Common myeloid progenitor, CD34-positive (primary cell): ENCODE measurements at places on chromosomes 5 and 9.

GRCh38 chr9:97768746-97769145 is 71.6 kb upstream of the XPA start:
- no peak overlapping the region for H3K27ac ChIP-seq
- no peak overlapping the region for H3K4me3 ChIP-seq
- H3K27me3 ChIP-seq: peaks cover 4% of the 10 kb centered on the region
- H3K4me1 ChIP-seq: no peaks in the 10 kb centered on the region

- H3K4me3 ChIP-seq: no peak overlapping the region
- DNase-seq: no peak
- H3K27ac ChIP-seq: no peak overlapping the region
- no peaks in the 10 kb centered on the region for H3K4me1 ChIP-seq
- no peaks in the 10 kb centered on the region for H3K36me3 ChIP-seq
Measured at GRCh38 chr5:112136773-112137172, 282.3 kb downstream of the EPB41L4A start.

- H3K27me3 ChIP-seq: no peaks in the 10 kb centered on the region
- H3K4me3 ChIP-seq: no peak overlapping the region
- H3K27ac ChIP-seq: no peak overlapping the region
Measured at GRCh38 chr9:8254541-8254940, 455.0 kb upstream of the DMAC1 start.

- no peaks in the 10 kb centered on the region for H3K4me1 ChIP-seq
- peaks cover 6% of the 10 kb centered on the region for H3K27me3 ChIP-seq
- no peak overlapping the region for H3K27ac ChIP-seq
- DNase-seq: no peak
- H3K4me3 ChIP-seq: no peak overlapping the region
- no peaks in the 10 kb centered on the region for H3K36me3 ChIP-seq
Measured at GRCh38 chr5:149175346-149176105, 34.2 kb downstream of the ABLIM3 start.

DNA sequence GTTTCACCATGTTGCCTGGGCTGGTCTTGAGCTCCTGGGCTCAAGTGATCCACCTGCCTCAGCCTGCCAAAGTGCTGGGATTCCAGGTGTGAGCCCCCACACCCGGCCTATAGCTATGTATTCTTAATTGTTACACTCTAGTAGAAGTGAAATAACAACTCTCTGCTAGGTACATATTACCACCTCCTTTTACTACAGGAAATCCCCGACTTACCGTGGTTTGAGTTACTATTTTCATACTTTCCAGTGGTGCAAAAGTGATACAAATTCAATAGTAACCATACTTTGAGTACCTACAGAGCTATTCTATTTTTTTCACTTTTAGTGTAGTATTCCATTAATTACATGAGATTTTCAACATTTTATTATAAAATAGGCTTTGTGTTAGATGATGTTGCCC is 719 bp downstream of the ARL14EPL start:
- no peak overlapping the region for H3K4me3 ChIP-seq
- H3K27me3 ChIP-seq: no peaks in the 10 kb centered on the region
- DNase-seq: no peak

DNA sequence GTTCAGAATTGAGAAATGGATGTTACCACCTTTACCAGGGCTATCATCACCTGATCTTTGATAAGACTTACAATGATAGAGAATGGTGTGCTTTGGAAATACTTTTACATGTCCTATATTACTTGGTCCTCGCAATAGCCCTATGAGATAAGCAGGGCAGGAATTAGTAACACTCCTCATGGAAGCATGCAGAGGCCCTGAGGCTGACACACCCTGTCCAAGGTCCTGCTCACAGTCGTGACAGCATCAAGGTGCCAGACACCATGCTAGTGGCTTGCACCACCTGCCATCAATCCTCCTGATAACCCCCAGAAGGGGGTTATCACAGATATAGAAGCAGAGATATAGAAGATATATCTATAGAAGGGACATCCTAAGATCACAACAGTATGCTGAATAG is 216.8 kb upstream of the TBC1D2 start:
- H3K4me1 ChIP-seq: no peaks in the 10 kb centered on the region
- H3K36me3 ChIP-seq: no peaks in the 10 kb centered on the region
- H3K4me3 ChIP-seq: no peak overlapping the region
- no peaks in the 10 kb centered on the region for H3K27me3 ChIP-seq
- DNase-seq: no peak

- no peaks in the 10 kb centered on the region for H3K36me3 ChIP-seq
- H3K4me1 ChIP-seq: peaks cover 32% of the 10 kb centered on the region
- no peaks in the 10 kb centered on the region for H3K27me3 ChIP-seq
- no peak overlapping the region for H3K4me3 ChIP-seq
Measured at GRCh38 chr9:76605321-76605900, 146.4 kb downstream of the GCNT1 start.

DNA sequence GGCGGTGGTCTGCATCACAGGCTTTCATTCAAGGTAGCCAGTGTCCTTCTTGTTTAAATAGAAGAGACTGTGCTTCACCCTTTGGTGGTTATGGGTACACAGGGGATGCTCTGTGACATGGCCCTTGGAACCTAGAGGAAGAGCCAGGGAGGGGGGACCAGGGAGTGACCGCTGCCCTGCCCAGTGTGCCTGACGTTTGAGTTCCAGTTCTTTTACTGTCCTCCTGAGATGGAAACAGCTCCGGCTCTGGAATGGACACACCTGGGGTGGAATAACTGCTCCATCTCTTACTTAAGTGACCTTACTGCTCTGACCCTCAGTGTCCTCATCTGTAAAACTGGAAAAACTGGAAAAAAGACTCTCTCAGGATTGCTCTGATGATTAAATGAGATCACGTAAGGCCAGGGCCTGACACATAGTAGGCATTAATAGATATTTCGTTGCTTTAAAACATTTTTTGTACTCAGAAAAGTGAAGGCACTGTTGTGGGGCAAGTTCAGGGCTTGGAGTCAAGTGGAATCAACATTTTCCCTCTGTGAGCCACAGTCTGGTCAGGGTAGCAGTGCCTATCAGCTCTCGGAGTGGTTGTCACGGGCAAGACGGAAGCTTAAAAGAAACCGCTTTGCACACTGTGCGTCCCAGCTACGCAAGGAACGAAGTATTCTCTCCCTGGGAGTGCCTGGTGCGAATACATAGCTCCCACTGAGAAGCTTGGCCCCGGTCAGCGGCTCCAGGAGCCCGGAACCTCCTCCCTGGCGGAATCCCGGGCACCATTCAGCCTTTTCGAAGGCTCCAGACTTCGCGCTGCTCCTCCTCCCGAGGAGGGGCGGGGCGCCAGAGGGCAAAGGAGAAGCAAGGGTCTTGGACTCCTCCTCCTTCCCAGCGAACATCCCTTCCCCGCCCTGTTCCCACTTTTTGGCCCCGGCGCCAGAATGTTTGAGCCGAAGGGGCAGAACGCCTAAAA is 5.8 kb downstream of the POU4F3 start:
- DNase-seq: peak; percentile 22
- H3K36me3 ChIP-seq: no peaks in the 10 kb centered on the region
- peak overlapping the region; percentile 73 for H3K4me3 ChIP-seq
- H3K27ac ChIP-seq: no peak overlapping the region

DNA sequence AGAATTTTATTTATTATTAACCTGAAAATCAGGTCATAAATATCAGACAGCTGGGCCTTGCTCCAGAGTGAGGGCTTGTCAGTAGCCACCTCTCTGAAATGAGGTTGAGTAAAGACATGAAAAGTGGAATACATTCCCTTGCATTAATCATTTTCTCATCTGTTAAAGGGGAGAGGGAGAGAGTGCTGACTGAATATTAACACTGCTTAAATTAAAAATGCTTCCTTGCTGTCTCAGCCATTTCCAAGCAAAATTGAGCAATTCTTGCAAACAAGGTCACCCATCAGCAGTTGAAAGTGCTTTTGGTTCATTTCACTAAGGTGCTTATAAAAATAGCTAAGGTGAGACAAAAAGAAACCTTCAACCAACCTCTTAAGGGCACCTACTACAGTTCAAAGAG is 102.8 kb downstream of the CMYA5 start:
- H3K36me3 ChIP-seq: no peaks in the 10 kb centered on the region
- H3K4me3 ChIP-seq: no peak overlapping the region
- no peaks in the 10 kb centered on the region for H3K4me1 ChIP-seq
- DNase-seq: no peak
- H3K27ac ChIP-seq: no peak overlapping the region

DNA sequence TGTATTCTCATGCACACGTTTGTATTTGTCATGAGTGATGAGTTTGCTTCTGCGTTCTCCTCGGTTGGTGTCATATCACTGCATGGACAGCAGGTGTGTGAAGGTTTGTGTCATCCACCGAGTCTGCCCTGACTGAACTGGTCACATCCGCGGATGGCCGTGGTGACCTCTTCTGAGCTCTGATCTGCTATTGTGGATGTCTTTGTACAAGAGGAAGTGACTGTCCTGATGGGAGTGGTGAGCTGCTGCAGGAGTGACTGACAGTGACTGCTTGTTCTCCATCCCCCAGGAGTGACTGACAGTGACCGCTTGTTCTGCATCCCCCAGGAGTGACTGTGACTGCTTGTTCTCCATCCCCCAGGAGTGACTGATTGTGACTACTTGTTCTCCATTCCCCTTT is 69.9 kb downstream of the EHMT1 start:
- no peak overlapping the region for H3K27ac ChIP-seq
- DNase-seq: no peak
- H3K27me3 ChIP-seq: no peaks in the 10 kb centered on the region
- H3K4me3 ChIP-seq: no peak overlapping the region
- no peaks in the 10 kb centered on the region for H3K36me3 ChIP-seq

DNA sequence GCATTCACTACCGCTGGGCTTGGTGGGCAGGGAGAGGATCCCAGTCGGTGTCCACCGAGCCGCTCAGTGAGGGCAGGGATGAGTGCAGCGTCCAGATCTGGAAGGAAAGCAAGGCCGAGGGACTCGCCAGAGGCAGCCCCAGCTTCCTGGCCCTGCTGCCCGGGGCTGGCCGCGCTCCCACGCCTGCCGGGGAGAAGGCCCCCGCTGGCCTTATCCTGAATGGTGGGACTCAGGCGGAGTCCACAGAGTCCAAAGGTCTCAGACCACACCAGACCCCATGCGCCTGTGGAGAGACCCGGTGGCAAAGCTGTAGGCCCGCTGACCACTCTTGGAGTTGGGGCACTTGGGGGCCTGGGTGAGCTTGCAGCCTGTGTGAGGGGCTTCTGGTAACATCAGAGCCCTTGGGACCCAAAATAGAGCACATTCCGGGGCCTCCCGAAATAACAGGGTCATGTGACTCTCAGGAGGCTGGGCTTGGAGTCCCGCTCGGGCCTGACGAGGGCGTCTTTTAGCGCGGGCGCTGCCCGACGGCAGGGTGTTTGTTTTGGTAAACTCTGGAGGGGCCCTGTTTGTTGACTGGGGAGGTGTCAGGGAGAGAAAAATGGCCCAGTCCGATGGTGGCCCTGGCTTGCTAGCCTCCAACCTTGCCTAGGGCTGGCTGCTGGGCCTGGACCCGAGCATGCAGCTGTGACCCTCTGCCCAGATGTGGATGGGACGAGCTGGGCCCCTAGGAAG is 2.8 kb downstream of the RXRA start:
- H3K27ac ChIP-seq: no peak overlapping the region
- no peaks in the 10 kb centered on the region for H3K36me3 ChIP-seq
- no peaks in the 10 kb centered on the region for H3K27me3 ChIP-seq
- DNase-seq: no peak
- H3K4me1 ChIP-seq: peaks cover 48% of the 10 kb centered on the region
- H3K4me3 ChIP-seq: no peak overlapping the region

DNA sequence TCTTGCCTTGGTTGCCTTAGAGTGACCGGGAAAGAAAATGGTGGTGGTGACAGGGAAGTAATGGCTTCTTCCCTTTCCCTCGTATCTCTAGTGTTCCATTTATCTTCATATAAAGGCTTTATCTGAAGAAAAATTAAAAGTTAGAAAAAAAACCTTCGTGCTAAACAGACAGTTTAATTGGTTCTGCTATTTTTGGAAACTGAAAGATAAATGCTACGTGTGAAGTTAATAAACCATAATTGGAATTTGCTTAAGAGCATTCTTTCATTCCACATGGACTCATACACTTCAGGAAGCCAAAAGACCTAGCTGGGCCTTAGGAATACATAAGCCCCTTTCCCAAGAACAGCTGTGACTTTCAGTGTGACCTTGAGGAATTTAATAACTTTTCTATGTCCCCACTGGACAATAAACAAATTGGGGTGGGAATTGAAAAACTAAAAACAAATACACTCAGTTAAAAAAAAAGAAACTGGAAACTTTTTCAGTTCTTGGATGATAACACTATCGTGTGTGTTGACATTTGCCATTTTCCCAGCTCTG is 818.8 kb upstream of the WWC1 start:
- no peaks in the 10 kb centered on the region for H3K27me3 ChIP-seq
- no peak overlapping the region for H3K4me3 ChIP-seq
- no peak overlapping the region for H3K27ac ChIP-seq
- no peaks in the 10 kb centered on the region for H3K36me3 ChIP-seq

DNA sequence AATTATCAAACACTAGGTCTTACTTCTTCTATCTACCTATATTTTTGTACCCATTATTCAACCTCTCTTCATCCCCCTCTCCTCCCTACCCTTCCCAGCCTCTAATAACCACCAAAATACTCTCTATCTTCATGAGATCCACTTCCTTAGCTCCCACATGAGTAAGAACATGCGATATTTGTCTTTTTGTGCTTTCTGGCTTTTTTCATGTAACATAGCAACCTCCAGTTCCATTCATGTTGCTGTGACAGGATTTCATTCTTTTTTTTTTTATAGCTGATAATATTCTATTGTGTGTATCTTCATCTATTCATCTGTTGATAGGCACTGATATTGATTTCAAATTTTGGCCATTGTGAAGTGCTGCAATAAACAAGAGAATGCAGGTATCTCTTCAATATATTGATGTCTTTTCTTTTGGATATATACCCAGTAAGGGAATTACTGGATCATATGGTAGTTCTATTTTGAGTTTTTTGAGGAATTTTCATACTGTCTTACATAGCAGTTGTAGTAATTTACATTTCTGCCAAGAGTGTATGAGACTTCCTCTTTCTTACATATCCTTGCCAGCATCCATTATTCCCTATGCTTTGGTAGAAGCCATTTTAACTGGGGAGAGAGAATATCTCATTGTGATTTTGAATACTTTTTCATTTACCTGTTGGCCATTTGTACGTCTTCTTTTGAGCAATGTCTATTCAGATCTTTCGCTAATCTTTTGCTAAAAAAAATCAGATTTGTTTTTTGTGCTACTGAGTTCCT is 156.8 kb downstream of the DCP2 start:
- H3K36me3 ChIP-seq: no peaks in the 10 kb centered on the region
- no peak for DNase-seq
- no peaks in the 10 kb centered on the region for H3K27me3 ChIP-seq
- H3K4me1 ChIP-seq: no peaks in the 10 kb centered on the region
- no peak overlapping the region for H3K27ac ChIP-seq

- DNase-seq: no peak
- H3K27me3 ChIP-seq: no peaks in the 10 kb centered on the region
- no peaks in the 10 kb centered on the region for H3K4me1 ChIP-seq
- no peak overlapping the region for H3K4me3 ChIP-seq
Measured at GRCh38 chr5:132354381-132355139, 14.9 kb upstream of the SLC22A5 start.
